ENCODE measurements at places on chromosomes 3 and 15. TPM values are rescaled to one million over a fixed set of nuclear protein-coding genes. Genes with fewer than 3 reads are reported as not detected.

DNA sequence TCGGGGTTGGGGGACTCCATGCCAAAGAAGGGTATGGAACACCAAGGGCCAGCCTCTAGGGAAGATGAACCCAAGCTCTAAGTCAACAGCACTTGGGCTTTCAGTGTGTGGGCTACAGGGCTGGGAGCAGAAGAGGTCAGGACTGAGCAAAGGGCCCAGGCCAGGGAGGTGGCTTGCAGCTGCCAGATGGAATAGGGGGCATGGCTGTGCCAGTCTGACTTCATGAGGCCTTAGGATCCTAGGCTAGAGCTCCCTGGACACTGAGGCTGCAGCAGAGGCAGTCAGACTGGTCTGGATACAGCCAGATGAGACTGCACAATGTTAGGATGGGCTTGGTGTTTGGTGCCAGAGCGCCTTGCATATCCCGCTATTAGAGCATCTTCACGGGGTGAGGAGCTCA, 3.8 kb downstream of the RASGRF1 start:
- no peak for DNase-seq

Gene PPP1R14D
- not detected for total RNA-seq

Gene KNG1
- 0.26 TPM for total RNA-seq

Gene NMNAT3
- total RNA-seq = 8.9 TPM

- no peak for DNase-seq
Observed at GRCh38 chr3:179885950-179886349, 150.8 kb downstream of the PEX5L start.

Data from psoas muscle (tissue), 8 donors.